ENCODE measurements at places on chromosomes 2 and 18. TPM values are rescaled to one million over a fixed set of nuclear protein-coding genes. Genes with fewer than 3 reads are reported as not detected.

DNA sequence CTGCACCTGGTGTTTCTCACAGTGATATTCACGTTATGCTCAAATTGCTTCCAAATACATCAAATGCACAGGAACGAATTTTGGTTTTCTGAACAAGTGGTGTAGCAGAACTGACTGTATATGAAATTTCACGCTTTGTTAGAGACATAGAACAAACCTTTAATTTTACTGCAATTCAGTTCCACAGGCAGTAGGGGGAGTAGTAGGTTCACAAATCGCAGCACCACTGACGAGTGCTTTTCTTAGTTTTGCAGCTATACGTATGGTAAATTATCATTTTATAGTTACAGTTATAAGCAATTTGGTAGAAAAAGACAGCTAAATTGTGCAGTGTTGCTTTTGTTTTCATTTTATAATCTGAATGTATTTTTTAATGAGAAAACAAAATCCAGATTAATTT lies 113.3 kb downstream of the KIAA1328 start:
- DNase-seq: peak; percentile 41

DNA sequence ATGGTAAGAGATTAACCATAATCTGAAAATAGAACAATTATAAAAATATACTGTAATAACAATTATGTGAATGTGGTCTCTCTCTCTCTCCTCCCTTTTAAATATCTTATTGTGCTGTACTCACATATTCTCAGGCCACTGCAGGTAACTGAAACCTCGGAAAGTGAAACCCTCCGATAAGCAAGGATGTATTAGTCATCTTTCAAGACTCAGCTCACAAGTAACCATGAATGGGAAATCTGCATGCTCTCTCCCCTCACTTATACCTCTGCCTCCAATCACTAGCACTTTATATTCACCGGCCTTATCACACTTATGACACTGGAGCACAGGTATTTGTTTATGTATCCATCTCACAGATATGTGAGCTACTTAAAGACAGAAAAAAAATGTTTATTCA lies 139.7 kb downstream of the LRP2 start:
- DNase-seq: no peak

DNA sequence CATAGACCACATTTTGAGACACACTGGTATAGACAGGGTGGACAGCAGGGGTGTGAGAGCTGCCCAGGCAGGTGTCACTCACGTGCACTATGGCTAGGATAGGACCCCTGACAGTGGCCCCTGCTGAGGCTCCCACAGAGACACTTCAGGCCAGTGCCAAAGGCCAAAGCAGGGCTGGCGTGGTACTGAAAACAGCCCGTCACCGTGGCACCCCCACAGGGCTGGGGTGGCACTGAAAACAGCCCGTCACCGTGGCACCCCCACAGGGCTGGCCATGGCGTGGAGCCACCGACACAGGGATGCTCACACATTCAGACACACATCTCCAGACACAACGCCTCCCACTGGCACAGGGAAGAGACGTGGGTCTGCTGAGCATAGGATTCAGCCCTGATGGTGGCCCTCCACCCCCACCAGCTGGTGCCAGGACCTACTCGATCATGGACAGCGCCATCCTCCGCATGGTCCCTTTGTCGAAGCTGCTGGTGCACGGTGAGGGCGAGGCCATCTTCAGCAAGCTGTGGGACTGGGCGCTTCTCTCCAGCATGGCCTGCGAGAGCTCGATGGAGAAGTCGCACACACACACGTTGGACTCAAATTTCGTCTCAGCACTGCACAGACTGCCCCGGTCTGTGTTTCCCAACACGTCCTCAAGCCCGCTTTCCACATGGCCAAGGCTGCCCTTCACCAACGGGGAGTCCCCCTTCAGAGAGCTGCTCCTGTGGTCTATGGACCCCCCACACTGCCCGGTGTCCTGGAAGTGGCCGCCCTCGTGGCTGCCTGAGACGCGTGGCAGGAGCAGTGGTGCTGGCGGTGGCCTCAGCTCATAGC lies 34.1 kb downstream of the ANKMY1 start:
- no peak for DNase-seq

GRCh38 chr2:57407772-57408201 lies 638.8 kb upstream of the VRK2 start:
- DNase-seq: no peak

- no peak for DNase-seq
These were observed 51.6 kb upstream of the TAF1B start for GRCh38 chr2:9791711-9792110.

DNA sequence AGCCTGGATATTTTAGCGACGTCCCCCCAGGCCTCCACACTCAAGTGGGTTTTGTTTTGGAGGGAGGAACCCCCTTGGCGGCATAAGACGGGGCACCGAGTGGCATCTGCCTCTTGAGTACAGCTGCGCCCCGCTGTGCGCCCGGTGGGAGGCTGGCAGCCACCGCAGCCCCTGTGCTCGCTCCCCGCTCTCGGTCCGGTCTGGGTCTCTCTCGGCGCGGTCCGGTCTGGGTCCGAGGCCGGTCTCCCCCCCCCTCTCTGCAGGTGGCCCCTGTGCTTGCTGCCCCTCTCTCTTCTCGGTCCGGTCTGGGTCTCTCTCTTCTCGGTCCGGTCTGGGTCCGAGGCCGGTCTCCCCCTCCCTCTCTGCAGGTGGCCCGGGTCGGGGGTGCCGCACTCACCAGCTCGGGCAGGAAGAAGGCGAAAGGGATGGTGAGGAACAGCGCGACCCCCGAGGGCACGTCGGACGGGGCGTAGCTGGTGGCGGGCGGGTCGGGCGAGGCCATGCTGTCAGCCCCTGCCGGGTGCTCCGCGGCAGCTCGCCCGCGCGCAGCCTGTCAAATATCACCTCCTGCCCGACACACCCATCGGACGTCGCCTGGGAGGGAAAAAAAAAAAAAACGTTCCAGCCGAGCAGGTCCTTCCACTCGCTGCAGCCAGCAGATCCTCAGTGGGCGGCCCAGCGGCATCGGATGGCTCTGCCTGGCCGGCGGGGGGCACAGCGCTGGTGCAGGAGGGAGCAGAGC lies at the start of gene MALL:
MALL (minus strand) TSS at position 532 of the 742 bp plus-strand sequence; CDS start at position 502, 30 bp downstream.
- peak; percentile 47 for DNase-seq

GRCh38 chr18:8411492-8411891 lies 197.7 kb upstream of the RAB12 start:
- DNase-seq: no peak

CEP192 gene
- 22.9 TPM for total RNA-seq

KCNE4 gene
- total RNA-seq: not detected

All from endothelial cell of umbilical vein (primary cell).